ENCODE measurements at places on chromosomes 12 and 14. TPM values are rescaled to one million over a fixed set of nuclear protein-coding genes. Genes with fewer than 3 reads are reported as not detected.

CD27 gene
- total RNA-seq = 89.8 TPM

DPY19L2 gene
- total RNA-seq = 0.56 TPM

STYK1 gene
- 0.96 TPM for total RNA-seq

SLC5A8 gene
- not detected for total RNA-seq

HPD gene
- total RNA-seq = not detected

GUCY2C gene
- not detected for total RNA-seq

All from T-helper 1 cell treated with Interleukin-12 subunit alpha and Interleukin-12 subunit beta and Interleukin-4 antibody, amounts not matched to agents 30 ng/mL and 1 ng/mL, for 36 hours (primary cell).